DND-41 (cell line): ENCODE measurements at places on chromosomes 2 and 18.

GRCh38 chr2:101787097-101787496 lies 89.6 kb downstream of the MAP4K4 start:
- DNase-seq, result no peak

GRCh38 chr2:23268467-23269263 lies 116.3 kb upstream of the KLHL29 start:
- DNase-seq, result no peak

- DNase-seq, result no peak
These were observed 235.2 kb downstream of the MTX2 start for GRCh38 chr2:176504440-176504839.

DNA sequence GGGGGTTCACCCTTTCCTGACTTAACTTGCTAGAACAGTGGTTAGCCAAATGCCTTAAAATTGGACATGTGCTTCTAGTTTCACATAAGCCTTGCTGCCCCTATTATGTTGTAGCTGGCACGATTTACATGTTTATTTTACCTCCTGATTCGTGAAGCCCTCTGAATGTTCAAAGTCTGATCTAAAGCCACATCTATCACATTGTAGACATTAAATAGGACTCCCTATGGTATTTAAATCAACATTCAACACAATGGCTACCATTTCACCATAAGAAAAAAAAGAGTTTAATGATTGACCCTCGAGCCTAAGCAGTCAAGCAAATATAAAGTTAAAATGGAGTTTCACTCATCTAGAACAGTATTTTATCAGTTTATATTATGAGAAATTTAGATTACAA lies 151.5 kb downstream of the GULP1 start:
- DNase-seq, result no peak
